ENCODE measurements at places on chromosomes 4 and X.

DNA sequence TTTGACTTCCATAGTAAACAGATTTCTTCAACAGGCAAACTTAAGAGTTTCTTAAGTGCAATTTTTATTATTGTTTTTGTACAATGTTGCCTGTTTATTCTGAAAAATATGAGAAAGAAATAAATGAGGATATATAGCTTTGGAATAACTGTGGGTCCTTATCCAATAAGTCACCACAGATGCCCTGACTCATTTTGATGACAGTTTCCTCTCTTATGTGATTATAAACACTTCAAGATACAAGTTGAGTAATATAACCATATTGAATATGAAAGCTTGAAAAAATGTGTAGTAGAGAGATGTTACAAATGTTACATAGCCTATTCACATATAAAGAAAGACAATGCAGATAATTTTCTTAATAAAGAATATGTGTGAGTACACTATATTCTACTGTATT is 931.6 kb downstream of the RAPGEF2 start:
- DNase-seq = no peak

- DNase-seq = no peak
Observed at GRCh38 chr4:7608046-7608445, 173.3 kb upstream of the PSAPL1 start.

DNA sequence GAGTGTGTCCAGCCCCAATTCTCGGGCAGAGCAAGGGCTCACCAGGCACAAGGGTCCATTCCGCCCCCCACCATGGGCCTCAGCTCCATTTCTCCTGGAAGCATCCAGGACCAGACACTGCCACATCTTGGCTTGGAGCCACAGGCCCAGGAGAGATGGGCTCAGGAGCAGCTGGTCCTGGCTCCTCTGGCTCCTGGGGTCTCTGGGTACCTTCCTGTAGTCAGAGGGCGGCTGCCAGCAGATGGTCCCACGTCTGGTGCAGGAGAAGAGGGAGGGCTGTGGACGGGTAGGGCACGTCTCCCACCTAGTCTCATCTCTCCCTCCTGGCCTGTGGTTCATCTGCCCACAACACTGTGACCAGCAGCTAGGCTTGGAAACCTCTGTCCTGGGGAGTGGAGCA is 8.0 kb downstream of the ATP2B3 start:
- DNase-seq = no peak

- peak; percentile 58 for DNase-seq
Observed at GRCh38 chrX:12447448-12448064, 309.3 kb downstream of the FRMPD4 start.

GRCh38 chrX:119411959-119412358 is 12.8 kb downstream of the SLC25A43 start:
- DNase-seq = no peak

GRCh38 chrX:154374313-154375155 is at the start of gene FLNA:
Gene FLNA, minus strand, starts transcription at chrX:154374634. Its CDS starts 3,389 bp downstream, at chrX:154371245.
- DNase-seq = peak; percentile 38

GRCh38 chr4:102216666-102217065 is 128.6 kb downstream of the SLC39A8 start:
- DNase-seq = no peak

DNA sequence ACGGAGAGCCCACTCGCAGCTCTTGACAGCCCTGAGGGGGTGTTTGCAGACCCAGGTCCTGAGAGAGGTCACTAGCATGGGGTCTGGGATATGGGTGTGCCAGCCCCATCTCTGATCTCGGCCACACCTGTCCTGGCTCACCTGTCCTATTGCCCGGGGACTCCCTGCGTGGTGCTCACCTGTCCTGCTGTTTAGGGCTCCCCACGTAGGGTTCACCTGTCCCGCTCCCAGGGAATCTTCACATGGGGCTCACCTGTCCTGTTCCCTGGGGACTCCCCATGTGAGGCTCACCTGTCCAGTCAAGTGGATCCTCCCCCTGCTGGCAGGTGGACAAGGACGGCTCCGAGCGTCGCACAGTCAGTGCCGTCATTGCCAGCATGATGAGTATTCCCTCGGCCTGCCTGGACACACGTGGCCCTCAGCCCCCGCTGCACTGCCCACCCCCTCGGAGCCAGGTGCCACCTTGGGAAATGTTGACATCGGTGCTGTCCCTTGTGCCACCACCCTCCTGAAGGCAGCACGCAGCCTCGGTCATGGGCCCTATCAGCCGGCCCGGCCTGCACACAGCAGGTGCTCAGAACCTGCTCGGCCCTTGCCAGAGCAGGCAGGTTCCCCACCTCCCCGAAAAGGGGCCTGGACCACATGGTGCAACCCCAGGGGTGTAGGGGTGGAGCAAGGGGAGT is 6.3 kb downstream of the SLC49A3 start:
- no peak for DNase-seq

- no peak for DNase-seq
Observed at GRCh38 chr4:115424852-115425251, 311.4 kb upstream of the NDST4 start.

GRCh38 chr4:45317276-45317675 is 590.9 kb upstream of the GNPDA2 start:
- DNase-seq = no peak

- no peak for DNase-seq
Observed at GRCh38 chr4:186169945-186170802, 21.2 kb upstream of the CYP4V2 start.

GRCh38 chr4:140717313-140717712 is 38.9 kb downstream of the TBC1D9 start:
- DNase-seq = peak; percentile 32

GRCh38 chrX:112802541-112802940 is 38.1 kb downstream of the AMOT start:
- no peak for DNase-seq

- DNase-seq = no peak
Observed at GRCh38 chrX:7074148-7074907, 73.2 kb upstream of the STS start.

- DNase-seq = no peak
Observed at GRCh38 chrX:46961574-46962283, 49.5 kb downstream of the JADE3 start.

DNA sequence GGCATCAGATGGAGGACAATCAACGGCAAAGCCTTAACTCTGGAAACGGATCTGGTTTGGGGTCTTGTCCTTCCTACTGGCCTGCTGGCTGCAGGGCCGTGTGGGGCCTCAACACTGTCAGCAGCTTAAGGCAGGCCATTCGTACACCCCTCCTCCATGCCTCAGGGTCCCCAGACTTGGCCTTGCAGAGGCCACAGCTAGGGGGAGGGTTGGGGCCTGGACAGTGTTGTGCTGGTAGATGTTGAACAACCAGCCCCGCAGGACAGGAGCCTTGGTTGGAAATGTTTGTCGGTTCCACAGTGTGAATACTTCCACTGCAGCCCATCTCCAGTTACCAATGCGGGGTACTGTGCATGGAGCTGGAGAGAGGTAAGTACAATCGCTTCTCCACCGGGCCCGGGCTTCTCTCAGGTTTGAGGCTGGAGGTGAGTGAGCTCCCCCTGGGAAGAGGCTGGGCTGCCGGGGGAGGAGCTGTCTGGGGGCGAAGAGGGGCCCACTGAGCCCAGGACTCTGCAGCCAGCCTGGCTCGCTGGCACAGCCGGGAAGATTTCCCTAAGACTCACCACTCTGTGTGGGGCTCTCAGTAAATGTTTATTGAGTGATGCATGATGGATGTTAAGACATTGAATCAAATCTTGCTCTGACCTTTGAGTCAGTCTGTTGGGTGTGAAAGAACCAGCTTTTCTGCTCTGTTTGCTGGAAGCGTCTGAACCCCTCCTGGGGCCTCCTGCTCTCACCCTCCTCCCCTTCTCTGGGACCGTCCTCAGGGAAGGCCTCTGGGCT is 19.7 kb upstream of the GPR78 start:
- no peak for DNase-seq

DNA sequence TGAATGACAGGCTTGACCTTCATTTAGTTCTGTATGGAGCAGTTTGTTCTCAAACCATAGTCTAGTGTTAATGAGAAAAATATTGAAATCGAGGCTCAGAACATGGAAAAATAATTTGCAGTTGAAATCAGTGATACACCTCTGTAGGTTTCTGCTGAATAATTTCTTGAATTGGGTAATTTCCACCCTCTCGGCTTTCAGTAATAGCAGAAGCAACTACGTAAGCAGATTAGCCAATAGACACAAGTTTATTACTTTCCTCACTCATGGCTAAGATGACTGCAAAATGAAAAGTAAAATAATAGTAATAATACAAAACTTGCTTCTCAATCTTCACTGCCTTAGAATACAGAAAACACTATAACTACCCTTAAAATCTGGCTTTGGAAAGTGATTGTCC is 46.0 kb downstream of the USP38 start:
- DNase-seq = no peak

DNA sequence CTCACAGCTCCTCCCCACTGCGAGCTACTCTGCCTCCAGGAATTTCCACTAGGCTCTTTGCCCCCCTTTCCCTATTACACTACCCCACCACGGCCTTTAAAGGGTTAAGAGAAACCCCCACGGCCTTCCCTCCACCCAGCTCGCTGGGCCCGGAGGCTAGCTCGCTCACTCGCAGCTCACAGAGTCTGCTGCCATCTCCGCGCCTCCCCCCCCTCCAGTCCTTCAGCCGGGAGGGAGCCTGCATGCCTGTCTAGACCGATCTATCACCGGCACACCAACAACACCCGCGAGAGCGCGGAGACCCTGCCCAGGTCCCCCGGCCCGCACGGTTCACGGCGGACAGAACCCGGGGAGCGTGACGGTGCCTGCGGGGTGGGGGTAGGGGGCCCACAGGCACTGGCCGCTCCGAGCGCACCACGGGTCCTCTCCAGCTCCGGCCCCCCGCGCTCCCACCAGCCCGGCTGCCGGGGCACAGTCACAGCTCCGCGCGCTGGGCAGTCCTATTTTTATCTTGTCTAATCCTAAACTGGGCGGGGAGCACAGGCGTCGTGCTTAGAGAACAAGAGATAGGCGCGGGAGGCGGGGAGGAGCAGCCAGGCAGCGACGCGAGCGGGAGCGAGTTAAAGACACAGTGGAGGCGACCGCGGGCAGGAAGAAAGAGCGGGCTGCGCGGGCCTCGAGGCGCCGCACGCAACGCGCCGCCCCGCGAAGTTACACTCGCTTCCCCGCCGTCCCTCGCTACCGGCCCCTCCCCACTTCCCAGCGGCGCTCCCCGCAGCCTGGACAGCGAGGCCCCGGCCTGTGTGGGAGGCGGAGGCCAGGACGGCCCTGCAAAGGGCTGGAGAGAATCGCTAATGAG is 3.5 kb downstream of the BCOR start:
- DNase-seq = no peak

- DNase-seq = no peak
Observed at GRCh38 chr4:88880501-88881226, 176.3 kb downstream of the FAM13A start.

DNA sequence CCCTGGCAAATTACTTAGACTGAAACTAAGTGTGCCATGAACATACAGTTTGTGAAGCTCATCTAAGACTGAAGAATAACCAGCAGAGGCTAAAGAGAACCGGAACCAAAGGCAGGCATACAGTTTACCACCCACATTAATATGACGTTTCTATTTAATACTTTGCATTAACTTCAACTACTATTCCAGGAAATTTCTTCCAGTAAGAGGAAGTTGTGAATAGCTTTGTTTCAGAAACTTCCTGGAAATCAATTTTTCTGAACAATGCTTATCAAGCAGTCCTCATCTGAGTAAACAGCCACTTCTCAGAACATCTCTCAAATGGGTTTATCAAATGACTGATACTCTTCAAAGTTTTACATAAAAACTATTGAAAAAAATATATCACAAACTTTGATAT is 252.7 kb downstream of the OPHN1 start:
- peak; percentile 36 for DNase-seq

GRCh38 chr4:11412211-11412610 is 16.5 kb downstream of the HS3ST1 start:
- DNase-seq = no peak

GRCh38 chr4:61143461-61143860 is 56.7 kb upstream of the ADGRL3 start:
- DNase-seq = no peak

GRCh38 chr4:67714248-67714583 is 13.3 kb upstream of the UBA6 start:
- DNase-seq = peak; percentile 42

GRCh38 chr4:159906051-159906450 is 803.2 kb downstream of the RAPGEF2 start:
- DNase-seq = no peak
